ENCODE measurements at places on chromosomes 5 and 9. TPM values are rescaled to one million over a fixed set of nuclear protein-coding genes. Genes with fewer than 3 reads are reported as not detected.

- DNase-seq, result no peak
Measured at GRCh38 chr5:151257731-151258181, 4.8 kb downstream of the GM2A start.

- DNase-seq, result no peak
Measured at GRCh38 chr5:6492934-6493333, 44.3 kb downstream of the UBE2QL1 start.

DNA sequence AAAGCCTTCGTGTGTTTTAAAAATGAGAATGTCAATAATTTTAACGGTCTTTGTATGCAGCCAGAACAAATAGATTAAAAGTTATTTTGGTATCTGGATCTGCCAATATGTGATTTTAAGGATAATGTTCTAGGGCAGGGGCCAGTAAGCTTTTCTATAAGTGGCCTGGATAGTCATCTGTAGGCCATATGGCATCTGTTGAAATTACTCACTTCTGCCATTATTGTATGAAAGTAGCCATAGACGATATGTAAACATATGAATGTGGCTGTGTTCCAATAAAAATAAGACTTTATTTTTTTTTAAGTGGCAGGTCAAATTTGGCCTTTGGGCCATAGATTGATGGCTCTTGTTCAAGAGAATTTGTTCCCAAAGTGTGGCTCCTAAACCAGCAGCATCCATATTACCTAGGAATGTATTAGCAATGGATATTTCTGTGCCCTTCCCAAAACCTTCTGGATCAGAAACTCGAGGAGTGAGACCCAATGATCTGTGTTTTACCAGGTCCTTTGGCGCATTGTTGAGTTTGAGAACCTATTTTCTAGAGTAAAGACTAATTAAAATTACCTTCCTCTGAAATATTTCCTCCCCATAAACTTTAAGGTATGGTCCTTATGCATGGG, 55.9 kb downstream of the C6 start:
- no peak for DNase-seq

GRCh38 chr9:71303351-71303750, 181.9 kb upstream of the TRPM3 start:
- no peak for DNase-seq

DNA sequence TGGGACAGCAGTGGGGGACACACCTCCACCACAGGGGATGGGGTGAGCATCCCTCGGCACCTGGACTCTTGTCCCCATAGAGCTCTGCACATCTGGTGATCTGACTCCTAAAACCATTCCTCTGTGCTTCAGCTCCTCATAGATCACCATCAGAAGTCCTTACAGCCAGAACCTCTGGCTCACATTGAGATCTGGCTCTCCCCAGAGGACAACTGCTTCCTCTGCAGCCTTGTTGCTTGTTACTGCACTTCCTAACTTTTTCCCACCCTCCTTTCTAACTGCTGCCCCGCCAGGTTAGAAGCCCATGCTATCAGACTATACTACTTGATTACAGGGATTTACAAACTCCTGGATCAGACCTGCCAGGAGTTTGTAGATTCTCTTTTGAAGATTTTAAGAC, 64.5 kb downstream of the ARSB start:
- no peak for DNase-seq

DNA sequence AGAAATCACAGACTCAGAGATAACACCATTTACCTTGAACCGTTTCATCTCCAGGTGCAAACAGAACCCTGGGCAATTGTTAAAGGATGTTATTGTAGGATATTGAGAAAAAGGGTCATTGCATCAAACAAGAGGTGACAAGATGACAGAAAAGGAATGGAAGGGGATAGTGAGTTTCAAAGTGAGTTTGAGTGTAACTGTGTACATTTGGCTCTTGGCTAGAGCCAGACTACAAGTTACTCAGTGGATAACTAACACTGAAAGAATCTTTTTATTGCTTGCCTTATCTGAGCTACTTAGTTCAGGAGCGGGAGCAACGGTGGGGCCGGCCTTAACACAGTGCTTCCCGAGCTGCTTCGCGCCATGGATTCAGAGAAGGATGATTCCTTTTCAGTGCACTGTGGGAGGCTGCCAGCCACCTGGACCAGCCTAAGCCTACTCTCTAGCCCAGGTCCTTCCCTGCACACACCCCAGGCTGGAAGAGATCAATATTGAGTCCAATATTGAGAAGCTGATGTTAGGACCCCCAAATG, 193.4 kb downstream of the ATPSCKMT start:
- DNase-seq, result no peak

DNA sequence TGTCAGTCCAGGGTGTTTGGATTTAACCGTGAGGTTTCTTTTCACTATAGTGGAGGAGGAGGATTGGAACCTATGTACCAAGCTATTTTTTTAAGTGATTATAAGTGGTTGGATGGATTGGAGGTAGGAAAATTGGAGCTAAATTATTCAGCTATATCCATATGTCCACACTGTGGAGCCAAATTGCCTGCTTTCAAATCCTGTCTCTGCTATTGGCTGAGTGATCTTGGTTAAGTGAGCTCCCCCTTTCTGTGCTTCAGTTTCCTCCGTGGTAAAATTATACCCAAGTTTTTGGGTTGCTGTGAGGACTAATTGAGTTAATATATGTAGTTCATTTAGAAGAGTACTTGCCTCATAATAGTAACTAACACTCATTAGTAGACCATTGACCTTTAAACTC, 2.5 kb downstream of the CENPP start:
- DNase-seq, result no peak

DNA sequence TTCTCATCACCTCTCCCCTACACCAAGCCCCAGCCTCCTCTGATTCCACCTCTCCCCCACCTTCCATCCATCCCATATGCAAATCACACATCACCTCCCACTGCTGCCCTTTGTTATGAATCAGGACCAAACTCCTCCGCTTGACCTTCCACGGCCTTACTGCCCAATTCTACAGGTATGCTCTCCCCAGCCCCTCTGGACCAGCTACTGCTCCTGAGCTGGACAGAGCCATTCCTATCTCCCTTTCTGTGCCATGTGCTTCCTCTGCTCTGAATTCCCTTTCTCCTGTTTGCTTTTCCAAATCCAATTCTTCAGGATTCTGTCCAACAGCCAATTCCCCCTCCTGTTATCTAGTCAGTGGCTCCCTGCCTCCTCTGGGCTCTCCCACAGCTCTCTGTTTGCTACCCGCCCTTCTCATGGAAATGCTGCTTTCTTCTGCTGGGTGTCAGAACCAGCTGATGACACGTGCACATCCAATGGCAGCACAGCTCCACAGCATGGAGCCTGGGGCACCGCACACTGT, 8.3 kb downstream of the FABP6 start:
- DNase-seq, result no peak

DNA sequence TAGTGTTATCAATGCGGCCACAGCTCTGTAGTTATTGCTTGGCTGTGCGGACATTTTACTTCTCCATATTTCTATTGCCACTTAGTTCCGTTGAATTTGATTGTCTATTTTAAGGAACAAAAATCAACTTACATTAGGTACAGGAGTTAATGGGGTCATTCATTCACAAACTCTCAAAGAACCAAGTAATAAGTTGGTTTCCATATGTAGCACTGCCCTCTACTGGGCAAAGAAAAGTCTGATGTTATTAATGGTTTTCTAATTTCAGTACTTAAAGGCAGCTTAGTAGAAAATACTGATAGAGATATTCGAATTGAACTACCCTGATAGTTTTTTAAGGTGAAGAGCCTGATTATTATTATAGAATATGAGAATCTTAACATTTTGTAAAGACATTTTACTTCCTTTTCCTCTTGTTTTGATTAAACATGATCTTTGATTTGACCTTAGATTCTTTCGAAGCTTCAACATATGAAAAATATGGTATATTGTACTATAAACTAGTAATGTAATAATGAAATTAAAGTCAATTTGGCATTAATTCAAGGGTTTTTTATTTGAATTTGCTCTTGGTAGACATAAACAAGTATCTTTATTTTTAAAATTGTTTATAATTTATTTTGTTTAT, 119.5 kb upstream of the CTNND2 start:
- no peak for DNase-seq

- no peak for DNase-seq
Measured at GRCh38 chr5:175052351-175052750, 328.0 kb downstream of the MSX2 start.

DNA sequence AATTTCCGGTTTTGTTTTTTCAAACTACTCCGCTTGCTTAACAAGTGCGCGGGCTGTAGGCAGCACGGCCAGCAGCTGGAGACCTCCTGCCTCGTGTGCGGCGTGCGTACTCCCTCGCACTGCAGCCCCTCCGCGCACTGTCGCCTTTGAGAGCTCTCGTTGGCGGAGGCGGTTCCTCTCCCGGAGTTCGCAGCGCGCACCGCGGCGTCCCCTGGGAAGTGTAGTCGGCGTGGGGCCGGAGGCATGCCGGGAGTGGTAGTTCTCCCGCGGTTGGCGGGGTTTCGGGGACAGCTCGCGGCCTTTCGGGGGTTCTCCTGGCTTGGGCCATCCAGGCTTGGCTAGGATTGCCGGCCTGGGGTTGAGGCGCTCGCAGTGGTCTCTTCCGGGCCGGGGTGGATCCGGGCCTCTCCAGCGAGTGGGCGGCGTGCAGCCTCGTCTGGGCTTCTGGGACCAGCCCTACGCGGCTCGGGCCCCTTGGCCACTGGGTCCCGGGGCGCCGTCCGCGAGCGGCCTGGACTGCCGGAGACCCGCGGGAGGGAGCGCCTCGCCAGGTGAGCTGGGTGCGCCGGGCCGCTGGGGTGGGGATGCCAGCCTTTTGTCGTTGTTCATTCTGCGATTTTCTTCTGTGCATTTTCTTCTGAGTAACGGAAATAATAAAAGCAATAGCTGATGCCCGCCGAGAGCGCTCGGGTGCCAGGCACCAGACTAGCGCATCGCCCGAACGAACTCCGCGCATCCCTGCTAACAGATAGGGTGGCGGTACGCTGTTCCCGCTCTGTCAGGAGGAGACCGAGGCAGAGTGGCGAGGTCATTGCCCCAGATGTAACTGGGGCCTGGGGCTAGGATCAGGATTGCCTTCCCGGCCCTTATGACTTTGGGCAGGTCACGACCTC, at the start of gene ZNF354C:
ZNF354C (plus strand) TSS at position 258 of the 893 bp plus-strand sequence. CDS start 1,696 bp downstream, outside the sequence.
- peak; percentile 89 for DNase-seq

GRCh38 chr9:130672466-130672865, 8.1 kb downstream of the PRDM12 start:
- no peak for DNase-seq

DNA sequence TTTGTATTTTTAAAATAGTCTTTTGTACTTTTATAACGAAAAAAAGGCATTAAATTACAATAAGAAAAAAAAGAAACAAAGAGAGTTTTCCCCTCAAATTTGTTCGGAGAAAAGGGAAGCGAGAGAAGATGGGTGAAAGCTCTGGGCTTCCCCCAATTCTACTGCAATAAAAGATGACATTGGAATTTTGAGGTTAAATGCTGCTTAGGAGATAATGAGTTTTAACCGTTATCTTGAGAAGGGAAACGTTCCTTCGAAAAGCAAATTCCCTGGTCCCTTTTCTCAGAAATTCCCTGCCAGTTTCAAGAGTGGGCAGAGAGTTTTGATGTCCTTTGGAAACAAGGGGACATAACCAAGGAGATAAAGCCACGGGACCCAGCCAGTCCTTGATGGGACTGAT, 18.4 kb upstream of the ERGIC1 start:
- DNase-seq, result no peak

The HMMR gene
- 77.8 TPM for total RNA-seq

The ZDHHC11B gene
- 0.35 TPM for total RNA-seq

The CARD6 gene
- total RNA-seq, result 5.0 TPM

The GPR151 gene
- not detected for total RNA-seq

The ALDOB gene
- not detected for total RNA-seq

The PCDHGA2 gene
- total RNA-seq, result not detected
